GM23338 (cell line): ENCODE measurements at places on chromosomes 16 and 17.

GRCh38 chr16:75624921-75625334 lies 1.8 kb upstream of the ADAT1 start:
- H3K27me3 ChIP-seq, result no peaks in the 10 kb centered on the region
- DNase-seq, result no peak
- H3K36me3 ChIP-seq, result peaks cover 42% of the 10 kb centered on the region
- peaks cover 7% of the 10 kb centered on the region; the same call in 1 of the 2 replicates for H3K4me1 ChIP-seq

DNA sequence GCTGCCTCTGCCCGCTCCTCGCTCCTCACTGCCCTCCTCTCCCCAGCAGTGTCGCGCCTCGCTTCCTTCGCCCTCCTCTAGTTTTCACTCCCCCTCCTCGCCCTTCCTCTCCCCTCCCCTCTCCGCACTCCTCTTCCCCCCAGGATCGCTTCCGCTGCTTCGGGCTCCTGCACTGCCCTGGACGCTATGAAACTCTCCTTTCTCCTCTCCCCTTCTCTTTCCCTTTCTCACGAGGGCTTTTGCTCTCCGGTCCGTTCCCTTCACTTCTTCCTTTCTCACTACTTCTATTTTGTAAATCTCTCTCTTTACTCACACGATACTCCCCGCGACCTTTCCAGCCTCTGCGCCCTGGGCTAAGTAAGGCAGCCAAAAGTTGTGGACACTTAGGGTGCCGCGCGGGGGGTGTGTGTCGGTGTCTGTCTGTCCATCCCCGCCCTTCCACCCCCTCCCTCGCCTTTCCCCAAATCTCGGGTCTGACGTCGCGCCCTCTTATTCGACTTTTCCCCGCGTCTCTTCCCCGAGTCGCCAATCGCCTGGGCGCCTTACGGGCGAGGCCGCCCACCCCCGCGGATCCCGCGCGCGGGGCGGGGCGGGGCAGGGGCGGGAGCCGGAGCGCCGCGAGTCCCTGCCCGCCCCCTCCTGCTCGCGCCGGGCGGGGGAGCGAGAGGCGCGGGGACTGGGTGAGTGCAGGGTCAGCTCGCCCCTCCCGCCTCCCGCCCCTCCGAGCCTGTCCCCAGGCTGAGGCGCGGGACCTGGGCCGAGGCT lies at the start of gene IRX3:
Gene IRX3 (minus strand): TSS at position 422 of the 765 bp plus-strand sequence. CDS start 737 bp downstream, outside the sequence.
- H3K36me3 ChIP-seq, result no peaks in the 10 kb centered on the region
- H3K4me3 ChIP-seq, result peak within 1 kb of the TSS; percentile 94
- DNase-seq, result peak; percentile 94

- H3K27me3 ChIP-seq, result no peaks in the 10 kb centered on the region
- no peak overlapping the region for H3K27ac ChIP-seq
- H3K4me3 ChIP-seq, result no peak overlapping the region
- H3K36me3 ChIP-seq, result no peaks in the 10 kb centered on the region
- H3K4me1 ChIP-seq, result peaks cover 10% of the 10 kb centered on the region
Observed at GRCh38 chr17:38653230-38653629, 21.5 kb downstream of the EPOP start.

DNA sequence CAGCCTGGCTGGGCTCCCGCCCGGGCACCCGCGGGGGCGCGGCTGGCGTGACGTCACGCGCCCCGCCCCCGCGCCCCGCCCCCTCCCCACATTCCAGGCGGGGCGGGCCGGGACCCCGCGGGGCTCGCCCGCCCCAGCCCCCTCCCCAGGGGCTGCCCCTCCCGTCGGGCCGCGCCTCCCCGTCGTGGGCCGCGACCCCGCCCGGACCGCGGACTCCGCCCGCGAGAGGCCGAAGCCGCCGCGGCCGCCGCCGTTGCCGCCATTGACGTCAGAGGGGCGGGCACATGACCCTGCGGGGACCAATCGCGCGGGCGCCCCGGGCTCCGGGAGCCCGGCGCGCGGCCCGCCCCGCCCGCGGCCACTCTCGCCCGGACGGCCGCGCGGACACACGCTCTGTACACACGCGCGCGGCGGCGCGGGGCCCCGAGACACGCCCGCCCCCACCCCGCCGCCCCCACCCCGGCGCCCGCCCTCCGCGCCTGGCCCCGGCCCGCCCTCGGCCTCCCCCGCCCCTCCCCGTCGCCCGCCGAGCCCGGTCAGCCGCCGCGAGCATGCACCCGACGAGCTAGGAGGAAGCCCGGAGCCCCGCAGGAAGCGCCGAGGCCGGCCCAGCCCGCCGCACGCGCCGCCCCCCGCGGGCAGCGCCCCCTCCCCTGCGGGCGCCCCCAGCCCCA lies at the start of gene CMIP:
Gene CMIP (plus strand): TSS at position 361 of the 674 bp plus-strand sequence.
- 0 out of 2 replicates have a peak, but pooled peaks cover 5% of the 10 kb centered on the region for H3K27me3 ChIP-seq
- peaks cover 40% of the 10 kb centered on the region for H3K4me1 ChIP-seq
- peak within 1 kb of the TSS; percentile 88 for H3K27ac ChIP-seq
- DNase-seq, result peak; percentile 86
- peak within 1 kb of the TSS; percentile 93 for H3K4me3 ChIP-seq
- no peaks in the 10 kb centered on the region for H3K36me3 ChIP-seq

DNA sequence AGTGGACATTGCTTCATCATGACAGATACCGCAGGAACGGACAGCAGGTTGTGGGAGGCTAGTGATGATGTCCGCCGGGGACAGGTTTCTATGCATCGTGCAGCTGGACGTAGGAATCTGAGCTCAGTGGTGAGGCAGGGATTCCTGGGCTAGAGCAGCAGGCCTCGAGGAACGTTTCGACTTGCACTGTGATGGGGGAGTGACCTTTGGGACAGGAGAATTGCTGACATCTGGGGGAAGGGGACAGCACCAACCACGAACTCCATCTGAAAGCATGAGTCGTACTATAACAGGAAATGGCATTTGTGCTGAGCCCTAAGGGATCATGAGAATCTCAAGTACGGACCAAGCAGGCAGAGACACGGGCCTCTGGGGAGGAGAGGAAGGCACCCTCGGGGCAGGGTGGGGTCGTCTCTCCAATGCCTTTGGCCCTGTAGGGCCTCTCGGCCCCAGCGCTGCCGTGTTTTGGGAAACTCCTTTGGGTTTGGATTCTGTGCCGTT lies 65.8 kb upstream of the ENDOV start:
- H3K4me1 ChIP-seq, result no peaks in the 10 kb centered on the region
- no peak for DNase-seq
- no peak overlapping the region for H3K4me3 ChIP-seq
- no peak overlapping the region for H3K27ac ChIP-seq
- H3K36me3 ChIP-seq, result peaks cover 11% of the 10 kb centered on the region; the same call in 1 of the 2 replicates

DNA sequence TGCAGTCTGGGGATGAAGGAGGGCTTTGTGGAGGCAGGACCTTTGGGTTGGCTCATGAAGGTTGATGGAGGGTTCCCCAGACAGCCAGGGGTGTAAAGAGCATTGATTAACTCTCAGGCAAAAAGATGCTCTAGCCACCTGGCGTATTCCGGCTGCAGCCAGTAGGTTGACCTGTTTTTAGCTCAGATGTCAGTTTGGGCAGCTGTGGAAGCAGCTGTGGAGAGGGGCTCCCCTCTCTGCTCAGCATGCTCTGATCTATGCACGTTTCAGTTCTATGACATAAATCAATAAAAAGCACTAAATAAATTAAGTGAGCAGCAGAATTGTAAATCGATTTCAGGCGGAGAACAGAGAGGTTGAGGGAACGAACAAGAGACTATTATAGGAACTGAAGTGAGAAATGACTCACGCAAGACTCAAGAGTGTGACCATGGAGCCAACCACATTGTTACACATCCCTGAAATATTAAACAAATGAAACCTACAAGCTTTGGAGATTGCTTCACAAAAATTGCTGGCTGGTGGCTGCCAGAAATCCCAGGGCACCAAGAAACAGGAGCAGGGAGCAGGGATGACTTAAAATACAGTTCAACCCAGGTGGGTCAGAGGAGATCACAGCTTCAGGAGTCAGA lies 111.9 kb downstream of the GSG1L start:
- H3K36me3 ChIP-seq, result no peaks in the 10 kb centered on the region
- no peak overlapping the region for H3K4me3 ChIP-seq
- DNase-seq, result no peak
- no peaks in the 10 kb centered on the region for H3K4me1 ChIP-seq
- H3K27ac ChIP-seq, result no peak overlapping the region
- H3K27me3 ChIP-seq, result no peaks in the 10 kb centered on the region
